GM12891 (cell line): ENCODE measurements at places on chromosomes 2 and 18.

DNA sequence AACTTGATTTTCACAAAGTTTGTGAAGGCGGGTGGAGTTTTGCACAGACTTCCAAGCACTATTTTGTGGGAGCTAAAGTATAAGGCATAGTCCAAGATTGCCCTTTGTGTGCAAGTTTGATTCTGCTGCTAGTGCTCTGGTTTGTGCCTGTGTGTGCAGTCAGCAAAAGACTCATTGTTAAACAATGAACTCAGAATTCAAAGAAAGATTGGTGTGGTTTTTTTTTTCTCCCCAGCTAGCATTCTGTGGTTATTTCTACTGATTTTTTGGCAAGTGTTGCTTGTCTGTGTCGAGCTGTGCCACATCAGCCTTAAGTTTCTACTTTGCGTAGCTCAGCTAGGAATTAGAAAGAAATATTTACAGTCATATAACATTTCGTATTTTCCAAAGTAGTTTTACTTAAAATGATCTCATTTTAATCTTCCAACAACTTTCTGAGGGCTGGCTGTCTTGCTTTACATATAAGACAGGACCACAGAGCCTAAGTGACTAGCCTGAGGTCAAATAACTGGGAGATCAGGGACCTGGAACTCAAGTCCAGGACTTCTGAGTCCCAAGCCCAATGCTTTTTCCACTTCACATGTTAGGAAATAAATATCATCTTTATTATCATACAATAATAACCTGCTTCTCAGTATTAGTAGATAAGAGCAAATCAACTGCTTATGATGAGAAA, 69.8 kb downstream of the BABAM2 start:
- no peak for DNase-seq

GRCh38 chr18:36312806-36313395, 15.4 kb downstream of the FHOD3 start:
- no peak for DNase-seq

DNA sequence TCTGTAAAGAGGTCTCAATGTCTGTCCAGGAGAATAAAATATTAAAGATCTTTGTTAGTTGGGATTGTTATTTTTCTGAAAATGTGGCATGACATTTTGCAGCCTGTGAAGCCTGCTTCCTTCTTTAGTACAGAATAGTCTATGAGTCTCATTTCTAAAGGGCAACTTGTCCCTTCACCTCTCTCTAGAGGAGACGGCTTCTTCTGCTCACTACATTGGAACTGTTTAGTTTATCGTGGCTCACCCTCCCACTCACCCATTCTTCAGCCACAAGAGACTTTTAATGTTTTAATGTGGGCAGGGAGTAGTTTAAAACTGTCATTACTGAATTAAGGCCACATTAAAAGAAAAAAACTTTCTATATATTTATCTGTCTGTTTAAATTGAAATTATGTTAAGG, 161.0 kb downstream of the BARD1 start:
- no peak for DNase-seq

- DNase-seq: no peak
These were observed 228.3 kb downstream of the LDLRAD4 start for GRCh38 chr18:13446610-13447461.

DNA sequence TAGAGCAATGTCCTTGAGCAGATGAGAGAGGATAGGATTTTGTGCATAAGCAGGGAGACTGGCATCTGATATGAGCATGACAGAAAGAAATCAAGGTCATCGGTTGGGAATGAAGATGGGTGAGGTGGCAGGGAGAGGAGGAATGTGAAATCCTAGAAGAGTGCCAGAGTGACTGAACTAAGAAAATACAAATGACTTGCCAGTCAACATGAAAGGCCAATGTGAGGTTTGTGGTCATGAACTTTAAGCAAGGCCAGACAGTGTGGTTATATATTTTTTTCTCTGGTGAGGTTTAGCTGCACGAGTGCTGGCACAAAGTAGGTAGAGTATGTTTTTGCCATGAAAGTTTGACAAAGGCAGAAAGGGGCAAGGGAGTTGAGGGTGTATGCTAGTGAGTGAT, 21.2 kb downstream of the QPCT start:
- no peak for DNase-seq

DNA sequence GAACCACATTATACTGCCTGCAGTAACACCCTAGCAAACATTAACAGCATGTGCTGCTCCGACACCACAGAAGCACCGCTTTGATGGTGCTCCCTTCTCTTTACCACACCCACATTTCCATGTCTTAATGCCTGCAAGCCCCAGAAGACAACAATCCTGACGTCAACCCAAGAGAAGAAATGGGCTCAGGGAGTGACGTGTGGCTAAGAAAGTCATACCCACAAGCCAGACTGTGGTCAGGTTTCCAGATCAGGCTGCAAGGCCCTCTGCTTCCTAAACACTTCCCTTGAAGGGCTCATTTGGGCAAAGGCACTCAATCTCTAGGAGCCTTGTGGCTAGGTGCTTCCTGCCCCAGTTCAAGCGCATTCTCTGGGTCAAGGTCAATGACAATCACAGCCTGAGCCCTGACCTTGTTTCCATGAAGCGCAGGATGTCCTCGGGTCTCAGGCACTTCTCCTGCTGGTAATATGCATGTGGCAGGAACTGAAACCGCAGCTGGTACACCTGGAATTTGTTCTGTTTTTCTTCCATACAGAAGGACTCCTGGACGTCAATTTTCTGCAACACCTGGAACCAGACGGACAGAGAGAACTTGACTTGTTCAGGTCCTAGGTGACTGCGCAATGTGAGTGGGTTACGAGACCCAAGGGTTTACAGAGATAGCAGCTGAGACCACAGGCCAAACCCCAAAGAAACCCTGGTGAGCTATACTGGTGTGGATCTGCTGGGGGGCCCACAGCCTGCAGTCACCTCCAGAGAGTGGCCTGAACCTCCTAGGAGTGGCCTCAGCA, 67.2 kb downstream of the POLR1A start:
- no peak for DNase-seq

DNA sequence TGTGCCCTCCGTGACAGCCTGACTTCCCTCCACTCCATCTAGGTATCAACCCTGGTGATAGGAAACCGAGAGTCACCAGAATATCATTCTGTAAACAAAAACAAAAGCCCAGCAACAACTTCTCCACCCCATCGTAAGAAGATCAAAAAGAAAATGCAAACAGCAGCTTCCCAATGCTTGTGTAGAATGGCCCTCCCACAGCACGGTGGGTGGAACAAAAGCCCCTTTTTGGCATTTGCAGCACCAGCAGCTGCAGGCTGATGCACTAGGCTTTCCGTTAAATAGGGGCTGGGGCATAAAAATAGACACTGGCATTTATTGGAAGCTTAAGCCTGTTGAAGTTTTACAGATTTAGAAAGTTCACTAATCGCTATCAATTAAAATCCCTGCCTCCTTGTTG, 513.0 kb downstream of the GALR1 start:
- DNase-seq: no peak

DNA sequence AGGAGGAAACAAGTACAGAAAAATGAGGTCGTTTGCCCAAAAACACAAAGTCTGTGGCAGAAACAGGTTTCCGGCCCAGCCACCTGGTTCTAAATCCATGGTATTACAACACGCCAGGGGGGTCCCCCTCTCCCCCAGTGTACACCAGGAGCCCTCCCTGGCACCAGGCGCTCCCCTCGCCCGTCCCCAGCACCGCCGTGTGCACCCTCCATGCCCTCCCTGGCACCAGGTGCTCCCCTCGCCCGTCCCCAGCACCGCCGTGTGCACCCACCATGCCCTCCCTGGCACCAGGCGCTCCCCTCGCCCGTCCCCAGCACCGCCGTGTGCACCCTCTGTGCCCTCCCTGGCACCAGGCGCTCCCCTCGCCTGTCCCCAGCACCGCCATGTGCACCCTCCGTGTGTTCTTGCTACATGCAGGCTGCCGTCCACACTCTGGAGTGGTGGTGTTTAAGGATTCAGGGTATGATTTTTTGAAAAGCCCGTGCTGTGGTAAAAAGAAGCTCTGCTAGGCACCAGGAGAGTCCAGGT, 59.8 kb upstream of the NFATC1 start:
- no peak for DNase-seq

DNA sequence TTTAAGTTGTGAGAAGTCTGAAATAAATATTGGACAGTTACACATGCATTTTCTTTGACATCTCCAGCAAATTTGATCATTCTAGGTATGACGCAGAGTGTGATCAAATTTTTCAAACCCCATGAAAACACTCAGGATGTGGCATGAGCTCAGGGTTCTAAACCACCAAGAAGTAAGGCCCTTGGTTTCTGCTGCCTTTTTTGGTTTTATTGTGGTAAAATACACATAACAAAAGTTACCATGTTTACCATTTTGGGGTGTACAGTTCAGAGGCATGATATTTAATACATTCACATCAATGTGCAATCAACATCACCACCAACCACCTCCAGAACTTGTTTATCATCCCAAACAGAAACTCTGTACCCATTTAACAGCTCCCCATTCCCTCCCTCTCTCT, 64.3 kb upstream of the TTN start:
- no peak for DNase-seq

DNA sequence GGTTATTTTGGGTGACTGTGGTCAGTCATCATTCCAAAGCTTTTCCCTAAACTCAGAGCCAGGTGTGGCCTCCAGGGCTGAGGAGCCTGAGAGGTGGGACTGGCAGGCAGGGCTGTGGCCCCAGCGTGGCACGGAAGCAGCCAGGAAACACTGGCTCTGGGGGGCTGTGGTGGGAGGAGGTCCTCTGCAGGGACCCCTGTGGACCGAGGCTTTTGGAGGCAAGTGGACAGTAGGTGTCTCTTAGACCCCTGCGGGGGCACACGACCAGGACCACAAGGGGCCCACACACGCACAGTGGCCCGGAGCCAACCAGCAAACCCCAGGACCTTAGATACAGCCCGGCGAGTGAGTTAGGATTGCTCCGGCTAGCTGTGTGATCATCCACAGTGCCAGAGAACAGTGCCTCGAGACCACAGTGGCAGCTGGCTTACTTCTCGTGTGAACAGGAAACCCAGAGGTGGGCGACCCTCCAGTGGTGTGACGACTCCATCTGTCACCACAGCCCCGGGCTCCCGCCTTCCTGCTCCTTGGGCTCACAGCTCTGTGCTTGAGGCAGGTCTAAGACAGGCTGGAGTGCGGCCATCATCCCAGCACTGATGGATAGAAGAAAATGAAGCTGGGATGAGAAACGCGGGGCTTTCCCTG, 1.6 kb upstream of the RTP5 start:
- no peak for DNase-seq

DNA sequence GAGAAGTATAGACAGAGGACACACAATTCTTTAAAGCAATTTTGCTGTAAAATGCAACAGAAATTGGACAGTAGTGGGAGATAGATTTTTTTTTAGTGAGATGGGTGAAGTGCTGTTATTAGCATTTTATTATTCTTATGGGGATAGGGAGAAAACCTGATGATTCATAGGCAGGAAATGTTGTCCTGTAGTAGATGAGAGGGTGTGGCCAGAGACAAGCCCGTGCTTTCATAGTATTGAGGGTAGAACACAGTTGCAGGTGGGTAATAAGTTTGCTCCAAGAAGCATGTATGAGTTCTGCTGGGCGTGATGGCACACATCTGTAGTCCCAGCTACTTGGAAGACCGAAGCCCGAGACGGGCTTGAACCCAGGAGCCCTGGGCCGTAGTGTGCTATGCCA, 128.3 kb upstream of the ARHGAP28 start:
- DNase-seq: no peak

- no peak for DNase-seq
These were observed 24.6 kb upstream of the TXNDC2 start for GRCh38 chr18:9861157-9861556.

GRCh38 chr2:126302043-126302442, 353.9 kb upstream of the GYPC start:
- DNase-seq: no peak

DNA sequence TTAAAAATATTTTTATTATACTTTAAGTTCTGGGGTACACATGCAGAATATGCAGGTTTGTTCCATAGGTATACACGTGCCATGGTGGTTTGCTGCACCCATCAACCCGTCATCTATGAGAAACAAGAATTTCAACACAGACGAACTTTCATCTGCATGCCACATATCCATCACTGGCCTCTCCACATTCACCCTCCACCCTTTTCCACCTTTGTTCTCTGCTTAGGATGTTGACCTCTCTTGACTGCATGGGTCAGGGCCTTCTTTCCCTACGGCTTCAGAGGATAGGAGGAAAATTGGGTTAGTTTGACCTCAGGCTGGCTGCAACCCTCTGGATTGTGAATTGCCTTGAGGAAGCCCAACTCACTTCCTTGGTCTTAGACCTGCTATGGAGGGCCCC, 260.9 kb downstream of the MREG start:
- DNase-seq: no peak

GRCh38 chr18:69996951-69997798, 49.5 kb upstream of the CD226 start:
- DNase-seq: no peak

- no peak for DNase-seq
These were observed 174.8 kb downstream of the TWIST2 start for GRCh38 chr2:239022437-239023260.

DNA sequence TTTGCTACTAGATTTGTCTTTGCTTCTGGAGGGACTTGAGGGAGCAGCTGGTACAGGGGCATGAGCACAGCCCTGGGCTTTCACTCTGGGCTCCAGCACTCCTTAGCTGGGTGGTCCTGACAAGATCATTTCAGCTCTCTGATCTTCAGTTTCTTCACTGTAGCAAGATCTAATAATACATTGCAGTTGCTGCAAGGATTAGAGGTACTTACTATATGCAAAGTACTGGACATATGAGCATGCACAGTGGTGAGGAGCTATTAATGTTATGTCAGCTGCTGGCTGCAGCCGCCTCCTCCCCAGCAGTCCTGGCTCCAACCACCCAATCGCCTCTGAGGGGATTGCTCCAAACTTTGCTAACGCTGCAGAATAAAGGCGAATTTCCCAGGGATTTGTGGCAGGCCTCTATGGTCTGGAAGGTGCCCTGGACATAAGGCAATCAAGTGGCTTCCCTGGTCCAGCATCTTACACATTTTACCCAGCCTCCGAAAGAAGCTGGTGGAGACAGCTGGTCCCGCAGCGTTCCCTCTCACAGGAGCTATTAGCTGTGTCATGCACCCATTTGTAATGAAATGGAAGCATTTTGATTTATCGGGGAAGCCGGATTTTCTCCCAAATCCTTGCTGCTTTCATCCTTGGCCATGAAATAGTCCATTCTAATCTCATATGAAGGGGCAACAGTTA, 96.7 kb downstream of the RHOB start:
- DNase-seq: no peak

DNA sequence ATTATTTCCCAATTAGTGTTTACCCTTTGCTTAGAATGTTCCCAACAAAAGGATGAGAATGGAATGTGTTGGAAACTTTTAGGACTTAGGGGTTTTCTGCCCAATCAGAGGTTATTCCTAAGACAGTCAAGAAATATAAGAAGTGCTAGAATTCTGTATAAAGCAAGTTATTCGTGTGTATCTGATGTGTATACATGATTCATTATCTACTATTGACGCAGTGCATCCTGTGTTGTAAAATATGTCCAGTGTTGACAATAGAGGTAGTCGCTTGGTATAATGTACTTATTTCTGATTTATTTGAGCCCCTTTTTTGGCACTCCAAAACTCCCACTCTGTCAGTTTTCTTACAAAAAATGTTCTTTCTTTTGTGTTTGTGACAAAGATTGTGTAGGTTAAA, 881 bp downstream of the PIKFYVE start:
- DNase-seq: no peak
